ENCODE measurements at places on chromosomes 2 and 18.

GRCh38 chr2:10495311-10495987 is 47.3 kb upstream of the ODC1 start:
- no peak for DNase-seq

DNA sequence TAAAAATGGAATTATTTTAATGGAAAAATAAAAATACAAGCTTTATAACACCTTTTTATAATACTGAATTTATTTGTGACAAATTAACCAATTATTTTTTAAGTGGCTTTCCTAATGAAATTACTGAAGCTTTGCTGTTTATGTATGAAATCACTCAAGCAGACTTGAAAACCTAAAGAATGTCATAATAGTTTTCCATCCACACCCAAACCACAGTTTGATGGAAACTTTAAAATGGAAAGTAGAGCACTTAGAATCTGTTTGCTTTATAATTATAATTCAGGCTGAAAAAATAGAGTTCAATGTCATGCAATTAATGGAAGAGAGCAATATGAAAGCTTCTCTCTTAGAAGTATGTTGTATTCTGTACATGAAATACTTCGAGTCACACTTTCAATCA is 31.6 kb upstream of the WDR75 start:
- no peak for DNase-seq

DNA sequence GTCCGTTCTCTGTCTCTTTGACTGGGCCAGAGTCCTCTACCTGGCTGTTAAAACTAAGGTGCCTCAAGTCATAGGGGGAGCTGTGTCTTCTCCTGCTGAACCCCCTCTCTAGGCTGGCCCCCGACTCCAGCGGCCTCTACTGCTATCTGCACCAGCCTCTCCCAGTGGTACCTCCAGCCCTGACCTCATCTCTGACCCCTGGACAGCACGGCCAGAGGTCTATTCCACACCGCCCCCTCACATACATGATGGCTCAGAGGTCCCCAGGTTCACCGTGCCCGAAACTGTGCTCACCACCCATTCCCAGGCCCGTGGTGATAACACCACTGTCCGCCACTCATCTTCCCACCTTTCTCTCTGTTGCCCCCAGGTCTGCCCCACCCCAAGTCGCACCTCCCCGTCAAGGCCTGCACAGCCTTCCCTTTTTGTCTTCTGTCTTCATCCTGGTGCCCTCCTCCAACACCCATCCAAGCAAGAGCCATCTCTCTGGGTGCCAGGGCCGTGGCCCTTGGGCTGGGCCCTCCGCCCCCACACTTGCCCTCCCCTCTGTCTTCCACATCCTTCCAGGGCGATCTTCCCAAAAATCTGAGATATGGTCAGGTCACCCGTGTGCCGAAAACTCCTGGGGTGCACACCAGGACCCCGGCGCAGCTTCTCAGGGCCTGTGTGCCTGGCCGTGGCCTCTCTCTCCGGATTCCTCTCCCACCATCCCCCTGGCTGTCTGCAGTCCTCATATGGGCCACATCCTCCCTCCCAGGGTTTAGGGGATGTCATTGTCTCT is 134.4 kb upstream of the ID2 start:
- no peak for DNase-seq

GRCh38 chr2:11687736-11688135 is 17.7 kb upstream of the NTSR2 start:
- no peak for DNase-seq

- DNase-seq, result no peak
Measured at GRCh38 chr18:79871026-79871390, 73.3 kb downstream of the KCNG2 start.

DNA sequence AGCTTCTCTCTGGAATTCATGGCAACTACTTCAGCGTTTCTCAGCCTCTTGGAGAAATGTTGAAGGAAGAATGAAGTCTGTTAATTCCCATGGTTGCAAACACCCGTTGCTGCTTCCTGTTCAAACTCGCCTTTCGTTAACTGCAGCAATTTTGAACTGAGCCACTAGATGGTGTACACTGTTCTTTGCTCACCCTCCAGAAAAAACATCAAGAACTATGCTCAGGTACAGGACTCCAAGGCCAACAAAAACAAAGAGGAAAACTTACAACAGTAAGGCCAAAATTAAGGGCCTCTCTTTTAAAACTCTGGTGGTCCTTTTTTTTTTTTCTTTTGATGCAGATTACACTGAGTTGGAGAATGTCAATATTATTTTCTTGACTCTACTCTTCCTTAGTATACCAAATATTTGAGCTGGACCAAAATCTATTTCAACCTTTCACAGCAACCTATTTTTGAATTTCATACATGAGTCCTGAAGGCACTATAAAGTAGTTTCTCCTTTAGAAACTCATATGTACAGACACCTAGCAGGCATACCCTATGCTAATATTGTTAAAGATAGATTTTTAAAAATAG is 58.2 kb downstream of the KLHL14 start:
- DNase-seq, result no peak

DNA sequence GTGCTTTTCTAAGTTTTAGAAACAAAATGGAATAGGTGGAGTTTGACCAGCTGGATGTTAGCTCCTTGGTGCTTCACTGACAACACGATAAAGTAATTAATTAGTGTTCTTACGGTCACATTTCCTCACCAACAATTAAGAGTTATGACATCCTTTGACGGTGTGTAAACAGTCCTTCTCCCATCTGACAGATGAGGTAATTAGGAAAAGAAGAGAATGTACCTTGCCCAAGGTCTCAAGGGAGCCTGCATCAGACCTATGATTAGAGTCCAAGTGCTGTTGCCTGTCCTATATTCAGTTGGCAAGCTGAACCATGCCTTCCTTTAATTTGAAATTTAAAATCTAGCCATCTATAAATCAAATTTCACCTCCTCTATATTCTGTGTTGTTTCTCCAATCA is 48.3 kb upstream of the STK17B start:
- no peak for DNase-seq

DNA sequence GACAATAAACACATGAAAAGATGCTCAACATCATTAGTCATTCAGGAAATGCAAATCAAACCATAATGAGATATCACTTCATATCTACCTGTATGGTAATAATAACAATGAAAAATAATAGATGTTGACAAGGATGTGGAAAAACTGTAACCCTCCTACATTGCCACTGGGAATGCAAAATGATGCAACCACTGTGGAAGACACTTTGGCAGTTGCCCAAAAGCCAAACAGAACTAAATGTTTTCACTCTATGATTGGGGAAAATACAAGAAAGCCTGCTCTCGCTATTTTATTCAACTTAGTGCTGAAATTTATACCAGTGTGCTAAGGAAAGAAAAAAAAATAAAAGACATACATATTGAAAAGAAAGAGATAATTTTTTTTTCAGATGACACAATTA is 934.5 kb downstream of the CNTNAP5 start:
- no peak for DNase-seq

GRCh38 chr2:127256381-127256780 is 36.3 kb upstream of the CYP27C1 start:
- no peak for DNase-seq

DNA sequence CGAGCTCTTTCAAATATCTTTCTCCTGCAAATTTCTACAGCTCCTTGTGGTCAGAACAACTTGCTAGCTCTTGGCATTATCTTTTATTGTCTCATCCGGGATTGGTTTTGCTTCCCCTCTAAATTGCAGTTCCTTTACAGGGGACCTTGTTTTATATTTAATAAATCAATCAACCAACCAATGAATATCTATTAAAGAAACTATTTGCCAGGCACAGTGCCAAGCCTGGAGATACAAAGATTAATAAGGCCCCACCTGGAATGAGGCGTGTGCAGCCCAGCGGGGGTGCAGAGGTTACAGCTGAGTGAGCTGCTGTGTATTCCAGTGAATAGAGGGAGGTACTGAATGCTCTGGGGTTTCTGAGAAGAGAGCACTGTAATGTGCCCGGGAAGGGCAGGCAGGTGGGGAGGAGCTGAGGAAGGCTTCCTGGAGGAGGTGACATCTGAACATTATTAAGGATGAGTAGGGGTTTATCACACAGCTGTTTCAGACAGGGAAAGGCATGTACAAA is 51.8 kb downstream of the LIPG start:
- no peak for DNase-seq

DNA sequence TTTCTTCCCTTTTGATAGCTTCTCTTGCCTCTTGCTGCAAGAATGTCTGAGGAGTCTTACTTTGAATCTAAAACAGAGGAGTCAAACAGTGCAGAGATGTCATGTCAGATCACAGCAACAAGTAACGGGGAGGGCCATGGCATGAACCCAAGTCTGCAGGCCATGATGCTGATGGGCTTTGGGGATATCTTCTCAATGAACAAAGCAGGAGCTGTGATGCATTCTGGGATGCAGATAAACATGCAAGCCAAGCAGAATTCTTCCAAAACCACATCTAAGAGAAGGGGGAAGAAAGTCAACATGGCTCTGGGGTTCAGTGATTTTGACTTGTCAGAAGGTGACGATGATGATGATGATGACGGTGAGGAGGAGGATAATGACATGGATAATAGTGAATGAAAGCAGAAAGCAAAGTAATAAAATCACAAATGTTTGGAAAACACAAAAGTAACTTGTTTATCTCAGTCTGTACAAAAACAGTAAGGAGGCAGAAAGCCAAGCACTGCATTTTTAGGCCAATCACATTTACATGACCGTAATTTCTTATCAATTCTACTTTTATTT is 133.5 kb upstream of the CDCA7 start:
- no peak for DNase-seq

- no peak for DNase-seq
Measured at GRCh38 chr2:121617042-121617599, 32.1 kb downstream of the CLASP1 start.

DNA sequence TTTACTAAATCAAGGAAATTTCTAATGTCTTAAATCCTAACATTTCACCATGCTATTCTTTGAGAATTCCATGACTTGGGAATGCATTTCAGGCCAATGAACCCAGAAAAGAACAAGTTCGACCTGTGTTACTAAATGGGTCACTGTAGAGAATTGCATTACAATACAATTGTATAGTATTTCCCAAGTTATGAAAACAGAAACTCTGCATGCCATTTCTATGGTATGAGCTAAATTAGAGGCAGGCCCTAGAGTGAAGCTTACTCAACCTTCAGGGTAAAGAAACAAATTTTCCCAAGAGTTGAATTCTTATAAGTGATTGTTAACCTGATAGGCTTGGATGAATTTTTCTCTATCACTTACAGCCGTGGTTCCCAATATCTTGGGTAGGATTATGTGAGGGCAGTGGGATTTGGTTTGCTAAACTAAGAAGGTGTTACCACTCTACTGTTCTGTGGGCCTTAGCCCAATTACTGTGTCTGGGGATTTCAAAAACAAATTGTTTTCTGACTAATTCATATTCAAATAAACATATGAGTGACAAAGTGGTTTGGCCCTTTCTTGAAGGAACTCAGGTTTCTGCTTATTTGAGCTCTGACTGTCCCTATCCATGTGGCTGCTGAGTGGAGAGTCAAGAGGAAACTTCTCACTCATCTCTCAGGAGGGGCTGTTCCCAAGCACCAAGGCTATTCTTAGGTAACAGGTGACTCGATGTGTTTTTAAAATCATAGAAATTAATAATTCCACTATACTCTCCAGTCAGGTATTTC is 11.2 kb upstream of the SERPINB7 start:
- no peak for DNase-seq

DNA sequence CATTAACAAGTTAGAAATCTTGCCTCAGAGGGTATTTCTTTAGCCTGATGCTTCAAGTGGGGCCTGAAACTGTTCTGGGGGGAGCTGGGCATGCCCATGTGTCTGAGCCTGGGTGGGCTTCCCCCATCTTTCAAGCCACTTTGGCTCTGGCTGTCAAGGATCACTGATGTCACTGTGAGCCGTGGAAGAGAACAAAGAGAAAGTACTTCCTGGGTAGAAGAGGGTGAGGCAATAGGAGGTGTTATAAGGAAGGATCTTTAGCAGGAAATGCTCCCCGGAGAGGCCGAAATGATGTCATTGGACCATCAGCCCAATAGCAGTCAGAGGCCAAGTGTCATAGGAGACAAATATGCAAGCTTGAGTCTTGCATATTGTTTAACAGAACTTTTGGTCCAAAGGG is 228.4 kb upstream of the MEX3C start:
- no peak for DNase-seq

- DNase-seq, result no peak
Measured at GRCh38 chr2:257429-257828, 6.4 kb downstream of the SH3YL1 start.

- DNase-seq, result no peak
Measured at GRCh38 chr2:60515721-60516226, 37.7 kb downstream of the BCL11A start.

GRCh38 chr2:67733517-67733916 is 329.3 kb downstream of the C1D start:
- no peak for DNase-seq

DNA sequence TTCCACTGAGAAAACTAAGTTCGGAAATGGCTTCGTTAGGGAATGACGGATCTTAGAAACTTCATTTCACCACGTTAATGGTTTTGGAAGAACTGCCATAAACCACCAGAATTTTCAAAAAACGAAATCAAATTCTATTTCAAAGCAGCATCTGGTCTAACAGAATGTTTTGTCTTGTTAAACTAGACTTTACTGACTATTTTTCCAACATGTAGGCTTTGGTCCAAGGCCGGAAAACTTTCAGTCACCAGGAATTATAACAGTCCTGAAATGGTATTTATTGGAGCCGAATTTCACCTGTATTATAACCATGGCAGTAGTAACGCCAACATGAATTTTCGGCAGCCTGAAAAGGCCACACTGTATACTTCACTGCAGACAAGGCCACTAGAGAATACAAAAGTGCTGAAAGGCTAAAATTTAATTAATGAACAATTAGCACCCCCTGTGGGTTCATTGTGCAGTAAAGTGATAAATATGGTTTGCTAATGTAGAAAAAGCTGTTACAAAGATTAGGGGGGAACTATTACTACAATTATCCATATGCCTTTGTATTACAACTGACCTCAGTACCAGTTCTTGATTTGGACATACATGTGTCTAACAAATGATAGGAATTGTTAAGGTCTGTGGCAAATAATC is 116.4 kb downstream of the ZNF521 start:
- no peak for DNase-seq

GRCh38 chr2:222298001-222298310 is 842 bp downstream of the PAX3 start:
- DNase-seq, result no peak

GRCh38 chr18:48817021-48817461 is 133.7 kb downstream of the SMAD7 start:
- no peak for DNase-seq

- DNase-seq, result no peak
Measured at GRCh38 chr2:37142546-37142945, 14.2 kb downstream of the EIF2AK2 start.

DNA sequence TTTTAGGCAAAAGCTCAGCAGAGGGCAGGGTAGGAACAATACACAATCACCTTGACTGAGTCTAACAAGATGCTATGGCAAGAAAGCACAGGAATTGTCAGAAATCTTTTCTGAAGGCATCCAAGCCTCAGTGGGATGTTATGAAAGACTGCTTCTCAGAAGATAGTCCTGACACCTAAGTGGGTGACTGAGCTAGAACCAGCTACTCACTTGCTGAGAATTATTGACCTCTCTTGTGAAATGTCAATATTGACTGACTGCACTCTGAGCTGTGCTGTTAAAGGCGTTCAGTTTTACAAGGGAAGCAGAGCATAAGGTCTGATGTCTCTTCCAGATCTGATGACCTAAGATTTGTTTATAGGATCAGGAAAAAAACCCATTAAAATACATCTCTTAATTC is 46.1 kb downstream of the TACR1 start:
- DNase-seq, result no peak

GRCh38 chr2:75666911-75667310 is 20.3 kb downstream of the MRPL19 start:
- DNase-seq, result no peak

Data from stimulated activated CD4-positive, alpha-beta T cell treated with anti-CD3 and anti-CD28 coated beads, Interleukin-15, amount 100 ng/mL, for 1 hour (primary cell).